ENCODE measurements at places on chromosomes 1 and 21. TPM values are rescaled to one million over a fixed set of nuclear protein-coding genes. Genes with fewer than 3 reads are reported as not detected.

- DNase-seq = no peak
Measured at GRCh38 chr1:226908913-226909312, 31.2 kb upstream of the COQ8A start.

DNA sequence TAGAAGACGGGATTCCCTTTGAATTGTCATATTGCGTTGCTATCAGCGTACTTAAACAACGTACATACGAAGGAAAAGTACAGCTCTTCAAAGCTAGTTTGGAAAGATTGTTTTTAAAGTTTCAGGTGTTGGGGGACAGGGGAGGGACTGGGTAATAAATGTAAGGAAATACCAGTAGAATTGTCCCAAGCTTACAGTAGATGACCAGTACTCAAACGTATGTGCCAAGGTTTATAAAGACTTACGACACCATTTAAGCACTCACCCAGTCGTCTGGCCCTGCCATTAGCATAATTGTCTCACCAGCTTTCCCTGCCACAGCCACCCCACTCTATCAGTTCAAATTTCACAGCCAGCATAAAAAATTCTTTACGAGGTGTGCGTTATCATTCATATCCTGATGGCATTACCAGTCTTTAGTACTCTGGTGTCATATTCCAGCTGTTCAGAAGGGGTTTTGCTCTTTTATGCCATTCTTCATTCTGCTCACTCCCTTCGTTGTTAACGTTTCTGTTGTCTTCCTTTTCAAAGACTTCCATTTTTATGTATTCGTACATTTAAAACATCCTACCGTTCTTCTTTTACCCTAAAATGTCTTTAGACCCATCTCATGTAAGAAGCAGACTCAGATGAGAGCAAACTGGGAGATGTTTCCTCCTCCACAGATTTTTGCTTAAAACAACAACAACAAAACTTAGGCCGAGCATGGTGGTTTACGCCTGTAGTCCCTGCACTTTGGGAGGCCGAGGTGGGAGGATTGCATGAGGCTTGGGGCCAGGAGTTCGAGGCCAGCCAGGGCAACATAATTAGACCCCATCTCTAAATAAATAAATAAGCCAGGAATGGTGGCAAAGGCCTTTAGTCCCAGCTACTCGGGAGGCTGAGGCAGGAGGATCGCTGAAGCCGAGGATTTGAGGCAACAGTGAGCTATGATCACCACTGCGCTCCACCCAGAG is 1.0 kb upstream of the HP1BP3 start:
- DNase-seq = no peak

DNA sequence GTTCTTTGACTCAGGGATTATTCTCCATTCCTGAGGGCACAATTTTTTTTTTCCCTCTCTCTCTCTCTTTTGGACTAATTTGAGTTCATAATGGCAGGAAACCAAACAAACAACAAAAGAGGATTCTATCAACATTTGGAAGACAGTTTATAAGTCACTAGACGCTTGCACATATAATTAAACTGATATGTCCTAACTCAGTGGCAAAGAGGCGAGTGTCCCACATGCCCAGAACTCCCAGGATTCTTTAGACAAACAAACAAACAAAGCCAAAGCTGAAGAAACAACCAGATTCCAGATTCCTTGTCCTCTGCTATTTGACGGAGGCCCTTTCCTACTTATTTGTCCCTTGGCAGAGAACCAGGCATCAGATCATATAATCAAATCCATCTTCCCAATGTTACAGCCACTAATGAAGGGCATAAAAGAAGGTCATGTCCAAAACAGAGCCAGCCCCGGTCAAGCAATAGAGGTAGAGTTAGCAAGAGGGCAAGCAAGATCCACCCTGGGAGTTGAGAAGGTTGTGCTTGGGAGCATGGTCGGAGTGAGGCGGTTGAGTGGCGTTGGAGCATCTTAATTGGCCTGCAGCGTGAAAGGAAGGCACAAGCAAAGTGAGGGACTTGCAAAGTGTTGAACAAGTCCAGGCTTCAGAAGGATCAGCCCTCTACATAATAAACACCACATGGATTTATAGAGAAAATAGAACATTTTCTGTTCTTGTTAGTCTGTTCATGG is 30.3 kb downstream of the ZNF362 start:
- DNase-seq = no peak

DNA sequence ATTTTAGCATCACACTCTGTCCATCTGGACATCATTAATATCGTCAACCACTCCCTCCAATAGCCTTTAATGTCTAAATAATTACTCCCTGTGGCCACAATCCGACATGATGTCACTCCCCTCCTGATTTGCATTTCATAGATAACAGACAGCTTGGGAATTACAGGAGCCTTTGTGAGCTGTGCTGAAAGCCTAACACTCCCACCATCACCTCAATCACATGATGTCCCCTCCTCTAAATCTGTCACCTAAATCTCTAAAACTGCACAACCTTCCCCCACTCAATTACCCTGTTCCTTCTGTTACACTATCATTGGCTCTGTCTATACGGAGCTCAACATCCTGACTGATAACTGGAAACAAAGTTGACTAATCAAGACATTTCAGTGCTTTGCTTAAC is 14.3 kb downstream of the NHLH2 start:
- no peak for DNase-seq

- no peak for DNase-seq
Measured at GRCh38 chr1:222815440-222815765, 564 bp downstream of the DISP1 start.

DNA sequence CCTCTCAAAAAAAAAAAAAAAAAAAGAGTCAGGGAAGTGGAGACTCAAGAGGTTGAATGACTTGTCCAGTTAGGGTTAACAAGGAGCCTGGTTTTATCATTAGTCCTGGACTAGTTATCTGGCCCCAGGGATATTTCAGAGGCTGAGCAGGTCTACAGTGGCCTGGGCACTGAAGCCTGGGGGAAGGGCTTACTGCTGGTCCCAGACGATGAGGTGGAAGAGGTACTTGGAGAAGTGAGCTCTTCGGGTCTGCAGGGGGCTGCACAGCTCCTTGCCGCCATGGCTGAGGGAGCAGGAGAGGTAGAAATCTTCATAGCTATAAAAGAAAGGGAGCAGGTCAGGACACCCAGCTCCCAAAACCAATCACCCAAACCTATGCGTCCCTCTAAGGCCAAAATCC is 40.1 kb downstream of the PIK3C2B start:
- DNase-seq = no peak

GRCh38 chr1:181777812-181778211 is 283.7 kb downstream of the ZNF648 start:
- DNase-seq = no peak

- DNase-seq = peak; percentile 77
Measured at GRCh38 chr1:182781841-182782586, 7.6 kb upstream of the NPL start.

- DNase-seq = no peak
Measured at GRCh38 chr1:109228167-109228566, 14.4 kb downstream of the SARS1 start.

- peak; percentile 85 for DNase-seq
Measured at GRCh38 chr1:176897350-176898236, 266.9 kb downstream of the ASTN1 start.

DNA sequence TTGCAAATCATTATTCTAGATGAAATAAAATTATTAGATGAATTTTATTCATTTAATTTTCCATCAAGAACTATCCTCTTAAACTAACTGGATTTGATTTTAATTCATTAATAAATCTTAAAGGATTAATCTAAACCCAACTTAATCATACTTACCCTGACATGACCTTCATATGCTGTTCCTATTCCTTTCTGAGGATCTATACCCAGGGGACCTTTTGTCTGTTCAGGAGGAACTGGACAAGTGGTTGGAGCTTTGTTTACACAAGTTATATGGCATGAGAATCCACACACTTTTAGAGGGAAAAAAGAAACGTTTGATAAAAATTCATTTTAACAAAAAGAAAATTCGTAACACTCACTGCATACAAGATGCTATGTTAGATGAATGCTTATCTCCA is 95.2 kb downstream of the COQ8A start:
- DNase-seq = no peak

DNA sequence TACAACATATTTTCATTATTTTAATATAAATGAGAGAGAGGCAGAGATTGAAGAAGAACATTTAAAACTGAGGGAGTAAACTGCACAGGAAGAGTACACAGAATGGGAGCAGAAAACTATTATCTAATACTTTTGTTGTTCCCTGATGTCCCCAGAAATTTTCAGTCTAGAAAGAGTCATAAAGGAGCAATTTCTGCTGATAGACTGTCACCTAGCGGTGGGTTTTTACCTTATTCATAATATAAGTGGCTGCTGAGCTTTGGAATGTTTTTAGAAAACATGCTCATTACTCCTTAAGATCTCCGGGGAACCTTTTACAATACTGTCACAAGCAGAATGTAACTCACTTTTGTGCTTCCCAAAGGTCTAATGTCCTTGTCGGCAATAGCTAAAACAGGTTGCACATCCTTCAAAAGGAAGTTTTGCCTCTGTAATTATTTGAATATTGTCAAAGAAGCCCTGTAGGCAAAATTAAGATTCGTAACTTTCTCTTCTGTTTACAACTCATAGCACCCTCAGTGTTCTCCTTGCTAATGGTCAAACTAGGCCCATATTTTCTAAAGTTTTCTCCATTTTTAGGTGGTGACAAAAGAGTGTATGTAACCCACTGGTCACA is 4.9 kb upstream of the NPL start:
- DNase-seq = peak; percentile 21

- DNase-seq = peak; percentile 67
Measured at GRCh38 chr1:57422271-57423134, 1.4 kb downstream of the DAB1 start.

DNA sequence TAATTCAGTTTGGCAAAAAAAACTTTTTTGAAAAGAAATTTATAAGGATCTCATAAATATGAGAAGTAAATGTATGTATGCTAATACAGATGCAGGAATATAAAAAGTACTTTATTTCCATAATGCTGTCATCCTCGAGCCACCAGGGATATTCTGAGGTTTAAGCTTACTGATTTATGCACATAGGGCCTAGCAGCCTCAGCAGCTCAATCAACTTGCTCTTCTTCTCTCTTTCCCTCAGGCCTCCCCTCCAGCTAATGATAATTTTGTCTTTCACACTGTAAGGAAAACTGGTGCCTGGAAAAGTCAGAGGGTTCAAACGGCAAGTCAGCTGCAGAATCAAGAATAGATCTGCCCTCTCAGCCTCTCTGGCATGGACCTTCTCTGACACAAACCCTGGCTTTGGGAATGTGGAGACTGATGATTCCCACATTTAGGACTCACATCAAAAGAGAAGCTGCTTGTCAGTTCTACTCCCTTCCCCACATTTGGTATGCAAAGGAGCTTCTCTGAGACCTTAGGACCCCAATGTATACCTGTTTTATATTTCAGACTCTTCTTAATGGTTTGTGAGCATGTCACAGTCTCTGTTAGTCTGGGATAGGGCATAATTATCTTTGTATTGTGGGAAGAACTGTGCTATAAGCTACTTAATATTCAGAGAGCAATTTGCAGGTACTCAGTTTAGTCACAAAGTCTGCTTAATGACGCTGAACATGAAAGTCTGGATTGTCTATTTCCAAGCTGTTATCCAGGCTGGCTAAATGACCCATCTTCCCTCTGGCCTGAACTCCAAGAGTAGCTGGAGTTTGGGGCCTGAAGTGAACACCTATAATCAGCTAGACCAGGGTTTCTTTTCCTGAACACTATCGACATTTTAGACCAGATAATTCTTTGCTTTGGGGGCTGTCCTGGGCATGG is 52.1 kb upstream of the DIPK1A start:
- DNase-seq = no peak

Gene PTPRU
- 19.0 TPM for total RNA-seq

Gene MYOM3
- 0.59 TPM for total RNA-seq

Gene SIPA1L2
- 153 TPM for total RNA-seq

Gene UBL4B
- total RNA-seq = not detected

Gene RYR2
- 5.4 TPM for total RNA-seq

Gene TSPEAR
- total RNA-seq = not detected

Gene SPATA21
- total RNA-seq = not detected

Gene UBXN10
- 0.13 TPM for total RNA-seq

Gene NCMAP
- 0.05 TPM for total RNA-seq

Gene RFX5
- total RNA-seq = 51.6 TPM
